ENCODE measurements at places on chromosomes 2 and 18.

- DNase-seq: no peak
These were observed 19.3 kb downstream of the CLK1 start for GRCh38 chr2:200845194-200845593.

- DNase-seq: no peak
These were observed 259.6 kb downstream of the CLIP4 start for GRCh38 chr2:29374823-29375222.

DNA sequence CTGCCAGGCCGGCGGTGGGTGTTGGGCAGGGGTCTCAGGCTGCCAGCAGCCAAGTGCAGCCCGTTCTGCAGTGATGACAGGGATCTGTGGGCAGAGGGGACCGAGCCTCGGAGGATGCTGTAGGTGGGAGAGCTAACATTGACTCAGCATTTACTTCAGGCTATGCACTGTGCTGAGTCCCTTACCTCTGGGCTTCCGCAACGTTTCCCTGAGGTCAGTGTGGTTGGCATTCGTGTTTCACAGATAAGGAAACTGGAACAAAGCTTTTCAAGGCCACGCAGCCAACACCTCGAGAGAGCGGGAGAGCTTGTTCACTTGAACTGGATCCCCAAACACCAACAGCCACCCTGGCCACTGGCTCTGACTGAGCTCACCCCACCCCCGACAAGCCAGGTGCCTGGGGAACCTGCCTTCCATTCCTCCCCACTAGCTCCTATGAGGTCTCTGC lies 839 bp upstream of the GPR148 start:
- peak; percentile 55 for DNase-seq

DNA sequence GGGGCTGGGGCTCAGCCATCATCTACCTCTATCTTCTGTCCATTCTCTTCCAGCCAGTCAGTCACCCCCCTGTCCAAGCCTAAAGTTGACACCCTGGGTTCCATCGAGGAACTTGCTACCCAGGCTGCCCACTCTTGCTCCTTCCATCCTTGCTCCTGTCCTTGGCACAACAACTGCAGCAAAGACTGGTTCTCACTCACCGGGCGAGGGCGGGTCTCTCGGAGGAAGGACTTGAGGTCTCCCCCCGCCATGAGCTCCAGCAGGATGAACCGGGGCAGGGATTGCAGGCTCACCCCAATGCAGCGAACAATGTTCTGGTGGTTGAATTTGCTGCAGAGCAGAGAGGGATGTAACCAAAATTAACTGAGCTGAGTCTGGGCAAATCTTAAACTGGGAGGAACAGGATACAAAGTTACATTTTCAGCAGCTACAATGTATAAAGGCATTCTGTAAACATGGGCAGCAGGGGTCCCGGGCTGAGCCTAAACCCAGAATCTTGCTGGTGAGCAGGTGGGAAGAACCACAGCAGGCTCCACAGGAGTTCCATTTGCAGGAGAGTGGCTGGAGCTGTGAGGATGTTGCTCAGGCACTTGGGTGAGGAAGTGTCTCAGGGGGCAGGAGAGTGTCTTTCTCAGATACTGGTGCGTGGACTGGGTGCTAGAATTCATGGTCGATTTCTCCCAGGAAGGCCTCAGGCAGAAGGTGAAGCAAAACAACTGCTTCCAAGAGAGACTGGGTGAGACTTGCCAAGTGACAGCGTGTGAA lies 105.5 kb downstream of the CLIP4 start:
- DNase-seq: no peak

DNA sequence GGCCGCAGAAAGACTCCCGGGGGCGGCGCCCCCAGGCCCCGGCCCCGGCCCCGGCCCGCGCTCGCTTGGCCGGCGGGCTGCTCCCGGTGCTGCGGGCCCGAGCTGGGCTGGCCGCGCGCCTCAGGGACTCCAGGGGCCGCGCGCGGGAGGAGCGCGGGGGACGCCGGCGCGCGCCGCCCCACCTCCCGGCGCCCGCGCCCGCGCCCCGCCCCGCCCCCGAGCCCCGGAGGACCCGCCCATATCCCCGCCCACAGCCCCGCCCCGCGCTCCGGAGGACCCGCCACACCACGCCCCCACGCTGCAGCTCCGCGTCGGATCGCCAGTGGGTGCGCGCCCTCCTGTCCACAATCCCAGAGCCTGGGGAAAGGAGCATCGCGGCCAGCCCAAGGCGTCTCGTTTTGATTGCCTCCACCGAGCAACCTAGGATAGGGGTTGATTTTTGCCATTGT lies at the start of gene PARD6G:
Gene PARD6G (minus strand): TSS at position 122 of the 449 bp plus-strand sequence. CDS start 166 bp downstream, outside the sequence.
- peak; percentile 65 for DNase-seq

DNA sequence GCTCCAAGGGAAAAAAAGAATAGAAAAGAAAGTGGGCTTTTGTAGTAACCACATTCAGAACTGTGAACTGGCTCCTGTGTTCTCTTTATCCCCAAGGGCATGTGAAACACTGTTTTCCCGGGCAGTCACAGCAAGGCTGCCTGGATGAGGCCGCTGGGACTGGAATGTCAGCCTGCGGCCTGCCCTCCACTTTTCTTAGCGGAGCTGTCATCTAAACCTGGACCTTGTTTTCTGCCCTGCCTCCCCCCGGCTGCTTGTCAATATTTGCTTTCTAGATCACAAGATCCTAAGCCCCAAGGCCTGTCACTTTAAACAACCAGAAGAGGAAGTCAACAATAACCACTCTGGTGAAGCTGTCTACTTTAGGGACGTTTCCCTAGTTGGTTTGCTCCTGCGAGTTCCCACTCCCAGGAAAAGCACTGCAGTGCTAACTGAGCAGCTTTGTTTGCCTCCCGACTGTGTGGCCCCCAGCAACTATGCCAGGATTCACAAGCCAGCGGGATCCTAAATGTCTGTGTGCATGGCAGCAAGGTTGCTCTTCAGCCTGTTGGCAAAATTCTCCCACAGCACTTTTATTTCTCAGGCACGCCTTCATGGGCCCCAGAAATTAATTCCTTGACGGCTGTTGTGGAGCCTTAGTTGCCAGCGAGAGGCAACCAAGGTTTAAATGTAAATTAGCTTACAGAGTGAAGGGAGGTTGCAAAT lies 30.6 kb downstream of the SOWAHC start:
- DNase-seq: no peak

- DNase-seq: no peak
These were observed 66.9 kb downstream of the ATAD2B start for GRCh38 chr2:23859983-23860382.

GRCh38 chr18:45108754-45109153 lies 428.1 kb downstream of the SETBP1 start:
- DNase-seq: no peak

GRCh38 chr18:76506395-76506794 lies 11.4 kb upstream of the ZNF516 start:
- no peak for DNase-seq

DNA sequence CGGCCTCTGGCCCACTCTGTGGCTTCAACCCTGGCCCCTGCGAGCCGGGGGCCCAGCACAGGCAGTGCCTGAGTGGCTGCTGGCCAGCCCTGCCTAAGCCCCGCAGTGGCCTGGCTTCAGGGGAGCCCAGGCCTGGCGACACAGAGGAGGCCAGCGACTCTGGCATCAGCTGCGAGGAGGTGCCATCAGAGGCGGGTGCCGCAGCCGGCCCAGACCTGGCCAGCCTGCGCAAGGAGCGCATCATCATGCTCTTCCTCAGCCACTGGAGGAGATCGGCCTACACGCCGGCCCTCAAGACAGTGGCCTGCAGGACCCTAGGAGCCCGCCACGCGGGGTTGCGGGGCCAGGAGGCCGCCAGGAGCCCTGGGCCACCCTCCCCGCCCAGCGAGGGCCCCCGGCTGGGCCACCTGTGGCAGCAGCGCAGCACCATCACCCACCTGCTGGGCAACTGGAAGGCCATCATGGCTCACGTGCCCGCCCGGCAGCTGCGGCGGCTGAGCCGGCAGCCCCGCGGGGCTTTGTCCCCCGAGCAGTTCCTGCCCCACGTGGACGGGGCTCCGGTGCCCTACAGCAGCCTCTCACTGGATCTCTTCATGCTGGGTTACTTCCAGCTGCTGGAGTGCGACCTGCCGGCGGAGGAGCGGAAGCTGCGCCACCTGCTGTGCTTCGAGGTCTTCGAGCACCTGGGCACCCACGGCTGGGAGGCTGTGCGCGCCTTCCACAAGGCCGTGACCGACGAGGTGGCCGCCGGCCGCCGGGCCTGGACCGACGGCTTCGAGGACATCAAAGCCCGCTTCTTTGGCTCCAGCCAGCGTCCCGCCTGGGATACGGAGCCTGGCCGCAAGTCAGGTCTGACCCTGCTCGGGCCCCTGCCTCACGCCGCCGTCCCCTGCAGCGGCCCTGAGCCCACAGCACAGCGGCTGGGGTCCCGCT lies 7.5 kb upstream of the KLHL30 start:
- DNase-seq: no peak

DNA sequence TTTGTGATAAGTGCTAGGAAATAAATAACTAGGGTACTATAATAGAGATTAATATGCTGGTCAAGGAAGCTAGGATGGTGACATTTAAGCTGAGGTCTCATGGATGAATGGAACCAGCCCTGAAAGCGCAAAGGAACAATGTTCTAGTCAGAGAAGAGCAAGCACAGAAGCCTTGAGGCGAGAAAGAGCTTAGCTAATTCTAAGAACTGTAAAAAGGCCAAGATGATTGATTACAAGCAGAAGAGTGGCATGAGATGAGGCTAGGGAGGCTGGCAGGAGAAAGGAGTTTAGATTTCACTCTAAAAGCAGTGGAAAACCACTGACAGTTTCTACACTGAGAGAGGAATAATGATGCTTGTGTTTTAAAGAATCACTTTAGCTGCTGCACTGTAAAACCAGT lies 3.4 kb upstream of the YIPF4 start:
- DNase-seq: no peak

DNA sequence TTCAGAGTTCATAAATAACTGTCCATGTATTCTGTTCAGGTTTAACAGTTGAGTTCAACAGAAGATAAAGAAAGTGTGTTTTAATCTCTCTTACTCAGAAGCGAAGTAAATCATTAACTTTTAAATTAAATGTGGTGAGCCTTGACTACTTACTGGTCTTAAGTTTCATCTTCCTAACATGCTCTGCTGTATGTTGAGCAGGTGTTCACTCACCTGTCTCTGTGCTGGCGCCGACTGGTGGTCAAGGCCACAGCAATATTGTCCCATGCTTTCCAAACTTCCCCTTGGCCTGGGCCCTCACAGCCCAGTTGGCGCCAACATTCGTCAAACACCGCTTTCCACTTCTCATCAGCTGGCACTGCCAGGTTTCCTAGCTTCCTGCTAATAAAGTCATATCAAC lies 17.0 kb upstream of the MPP4 start:
- DNase-seq: no peak

GRCh38 chr2:227939271-227940027 lies 68.0 kb downstream of the DAW1 start:
- DNase-seq: no peak

DNA sequence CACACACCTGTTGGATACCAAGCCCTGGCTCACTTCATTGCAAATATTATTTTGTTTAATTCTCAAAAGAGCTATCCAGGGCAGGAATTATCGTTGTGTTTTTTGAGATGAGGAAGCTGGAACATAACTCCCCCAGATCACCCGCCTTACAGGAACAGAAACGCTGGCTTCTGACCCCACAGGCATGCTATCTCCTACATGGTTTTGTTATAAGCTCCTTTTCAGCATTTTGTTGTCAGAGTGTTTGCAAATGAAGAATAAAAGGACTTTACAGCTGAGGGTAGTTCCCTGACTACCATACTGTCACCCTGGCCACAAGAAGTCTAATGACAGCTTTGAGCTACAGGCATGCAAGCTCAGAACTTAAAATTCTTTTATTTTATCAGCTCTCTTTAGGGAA lies 62.0 kb upstream of the MRPS9 start:
- no peak for DNase-seq

DNA sequence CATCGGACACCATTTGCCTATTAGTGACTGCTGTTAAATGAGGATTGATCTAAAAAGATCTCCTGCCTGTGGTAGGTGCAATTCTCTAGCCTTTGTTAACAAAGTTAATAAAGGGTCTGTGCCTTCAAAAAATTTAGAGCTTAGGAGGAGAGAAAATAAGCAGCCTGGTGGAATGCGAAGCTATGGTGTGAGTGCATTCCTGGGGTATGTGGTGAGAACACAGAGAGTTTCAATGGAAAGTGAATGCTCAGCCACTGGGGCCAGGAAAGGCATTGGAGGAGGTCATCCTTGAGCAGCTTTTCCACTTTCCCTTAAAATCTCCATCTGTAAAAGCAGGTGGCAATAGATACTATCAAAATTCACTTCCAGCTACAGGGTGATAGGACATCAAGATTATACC lies 331.2 kb upstream of the LRATD1 start:
- no peak for DNase-seq

- DNase-seq: no peak
These were observed 2.0 kb upstream of the TRPM8 start for GRCh38 chr2:233915128-233915527.

GRCh38 chr2:38973266-38973665 lies 83.6 kb downstream of the ARHGEF33 start:
- no peak for DNase-seq

- no peak for DNase-seq
These were observed 307.8 kb downstream of the NDUFA10 start for GRCh38 chr2:239717319-239717675.

GRCh38 chr18:6015364-6015763 lies 120.0 kb upstream of the TMEM200C start:
- DNase-seq: no peak

DNA sequence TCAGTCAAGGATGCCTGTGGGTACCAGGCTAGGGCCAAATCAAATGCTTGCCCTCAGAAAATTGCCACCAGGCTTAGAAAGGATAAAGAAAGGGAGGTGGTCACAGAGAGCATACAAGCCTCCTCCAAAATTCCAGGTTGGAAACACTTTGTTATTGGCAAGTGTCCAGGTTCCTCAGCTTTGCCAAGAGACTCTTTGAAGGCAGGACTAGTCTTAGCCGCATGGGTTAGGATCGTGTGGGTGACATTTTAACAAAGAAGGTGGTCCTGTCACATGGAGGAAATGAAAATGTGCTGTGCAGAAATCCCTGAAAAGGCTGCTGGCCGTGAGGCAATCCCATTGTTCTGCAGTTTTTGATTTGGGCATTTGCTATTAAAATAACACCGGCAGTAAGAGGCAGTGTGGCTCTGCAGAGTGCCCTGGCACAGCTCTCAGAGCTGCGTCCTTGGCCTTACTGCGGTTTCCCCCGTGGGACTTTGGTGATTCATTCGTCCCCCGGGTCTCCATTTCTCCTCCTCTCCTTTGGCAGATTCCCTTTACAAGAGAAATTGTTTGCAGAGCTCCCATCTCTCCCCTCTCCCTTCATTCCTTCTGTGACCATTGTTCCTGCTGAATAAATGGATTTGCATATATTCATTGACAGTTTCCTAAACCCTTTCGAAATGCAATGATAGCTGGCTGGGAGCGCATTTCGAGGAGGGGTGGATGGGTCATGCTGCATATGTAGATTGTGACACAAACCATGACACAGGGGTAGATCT lies 187.3 kb downstream of the VAPA start:
- DNase-seq: no peak

Measured in CD4-positive, alpha-beta T cell treated with Interleukin-1 beta for 1 hour (primary cell).